Activated CD4-positive, alpha-beta memory T cell treated with anti-CD3 and anti-CD28 coated beads, Interleukin-2, amount 10 ng/mL, durations not matched to agents 7 days and 5 days (primary cell): ENCODE measurements at places on chromosomes 3 and 15.

GRCh38 chr15:81633889-81634288, 259.9 kb upstream of the TMC3 start:
- H3K4me1 ChIP-seq = no peaks in the 10 kb centered on the region
- DNase-seq = no peak

GRCh38 chr3:31661286-31661685, 128.6 kb downstream of the STT3B start:
- no peaks in the 10 kb centered on the region for H3K4me1 ChIP-seq
- H3K27me3 ChIP-seq = peaks cover 1% of the 10 kb centered on the region
- no peak overlapping the region for H3K27ac ChIP-seq
- no peak for DNase-seq
- peaks cover 14% of the 10 kb centered on the region for H3K36me3 ChIP-seq

DNA sequence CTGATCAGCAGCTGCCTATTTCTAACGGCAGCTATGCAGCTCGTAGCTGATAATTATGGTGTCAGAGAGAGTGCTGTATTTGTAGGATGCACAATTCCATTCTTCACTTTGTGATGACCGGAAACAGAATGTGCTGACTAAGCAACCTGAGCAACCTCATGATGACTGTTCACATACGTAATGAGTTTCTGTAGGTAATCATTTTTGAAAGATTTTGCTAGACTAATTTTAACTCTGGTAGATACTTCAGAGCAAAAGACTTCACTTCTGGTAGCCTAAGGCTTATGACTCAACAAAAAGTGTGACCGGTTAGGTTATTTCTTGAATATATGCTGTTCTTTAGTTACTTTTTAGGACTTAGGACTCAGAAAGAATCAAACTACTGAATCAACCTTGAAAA, 567.7 kb downstream of the NAALADL2 start:
- H3K4me1 ChIP-seq = no peaks in the 10 kb centered on the region
- H3K27me3 ChIP-seq = no peaks in the 10 kb centered on the region
- DNase-seq = no peak
- H3K4me3 ChIP-seq = no peak overlapping the region
- H3K36me3 ChIP-seq = no peaks in the 10 kb centered on the region

DNA sequence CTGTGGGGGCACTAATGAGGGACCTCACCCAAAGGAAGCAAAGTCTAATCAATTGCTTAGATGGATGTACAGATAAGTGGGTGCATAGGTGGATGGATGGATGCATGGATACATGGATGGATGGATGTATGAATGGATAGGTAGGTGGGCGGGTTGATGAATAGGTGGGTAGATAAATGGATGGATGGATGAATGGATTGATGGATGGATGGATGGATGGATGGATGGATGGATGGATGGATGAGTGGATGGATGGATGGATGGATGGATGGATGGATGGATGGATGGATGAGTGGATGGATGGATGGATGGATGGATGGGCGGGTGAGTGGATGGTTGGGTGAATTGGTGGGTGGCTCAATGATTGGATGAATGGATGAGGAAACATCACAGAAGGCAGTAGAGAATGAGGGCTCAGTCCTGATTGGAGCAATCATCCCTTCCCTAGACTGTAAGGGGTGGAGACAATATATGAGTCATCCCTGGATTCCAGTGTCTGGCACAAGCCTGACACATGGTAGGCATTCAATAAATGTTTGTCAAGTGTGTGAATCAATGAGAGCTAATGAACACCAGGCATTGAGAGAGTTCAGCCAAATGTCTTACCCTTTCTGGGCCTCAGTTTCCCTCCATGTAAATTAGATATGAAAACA, 40.4 kb upstream of the PXYLP1 start:
- peaks cover 16% of the 10 kb centered on the region for H3K27me3 ChIP-seq
- no peak overlapping the region for H3K27ac ChIP-seq
- no peaks in the 10 kb centered on the region for H3K36me3 ChIP-seq
- H3K4me1 ChIP-seq = peaks cover 15% of the 10 kb centered on the region
- DNase-seq = no peak

- no peaks in the 10 kb centered on the region for H3K36me3 ChIP-seq
- peaks cover 20% of the 10 kb centered on the region for H3K27me3 ChIP-seq
- H3K4me3 ChIP-seq = no peak overlapping the region
- DNase-seq = no peak
- no peak overlapping the region for H3K27ac ChIP-seq
- H3K4me1 ChIP-seq = no peaks in the 10 kb centered on the region
These were observed 1003.9 kb upstream of the NR2F2 start for GRCh38 chr15:95326431-95327182.

DNA sequence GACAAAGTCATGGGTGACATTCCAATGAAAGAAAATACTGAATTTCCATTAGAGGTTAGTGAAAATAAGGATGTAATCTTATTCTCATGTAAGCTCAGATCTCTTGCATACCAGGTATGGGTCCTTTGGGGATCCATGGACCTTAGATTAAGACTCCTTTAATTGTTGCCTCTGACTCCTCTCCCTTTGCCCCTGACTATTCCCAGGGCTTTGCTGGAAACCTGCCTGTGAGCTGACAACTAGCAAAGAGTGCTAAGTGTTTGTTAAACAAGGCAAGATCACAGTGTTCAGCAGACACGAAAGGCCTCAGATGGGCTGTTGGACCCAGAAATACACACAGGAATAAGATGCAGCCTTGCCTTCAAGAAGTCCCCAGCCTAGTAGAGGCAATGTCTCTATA, 32.1 kb downstream of the ACKR2 start:
- no peak overlapping the region for H3K27ac ChIP-seq
- no peak for DNase-seq
- peaks cover under 1% of the 10 kb centered on the region for H3K4me1 ChIP-seq
